NCI-H1930 (cell line): ENCODE measurements at places on chromosomes 13 and 19.

GRCh38 chr19:3033595-3034405 lies 4.7 kb upstream of the TLE2 start:
- DNase-seq = no peak

DNA sequence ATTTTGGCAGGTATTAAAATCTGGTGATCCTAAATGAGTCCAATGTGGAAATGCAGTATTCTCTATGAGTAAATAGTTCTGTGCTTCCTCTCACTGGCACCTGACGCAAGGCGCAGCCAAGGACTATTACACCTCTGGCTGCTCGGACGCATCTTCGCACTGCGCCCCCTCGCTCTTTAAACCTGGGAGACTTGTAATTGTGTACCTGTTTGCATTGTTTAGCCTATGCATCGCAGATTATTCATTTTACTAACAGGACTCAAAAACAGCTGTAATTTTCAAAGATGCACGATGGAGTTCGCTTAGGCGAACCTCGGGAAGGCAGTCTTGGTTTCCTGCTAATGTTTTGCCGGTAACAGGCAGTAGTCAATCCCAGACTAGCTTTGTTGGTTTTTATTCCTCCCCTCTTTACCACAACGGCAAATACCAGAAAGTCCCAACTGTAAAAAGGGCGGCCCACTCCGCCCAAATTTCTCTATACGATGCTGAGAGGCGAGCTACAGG lies 113.2 kb downstream of the KCNRG start:
- no peak for DNase-seq

DNA sequence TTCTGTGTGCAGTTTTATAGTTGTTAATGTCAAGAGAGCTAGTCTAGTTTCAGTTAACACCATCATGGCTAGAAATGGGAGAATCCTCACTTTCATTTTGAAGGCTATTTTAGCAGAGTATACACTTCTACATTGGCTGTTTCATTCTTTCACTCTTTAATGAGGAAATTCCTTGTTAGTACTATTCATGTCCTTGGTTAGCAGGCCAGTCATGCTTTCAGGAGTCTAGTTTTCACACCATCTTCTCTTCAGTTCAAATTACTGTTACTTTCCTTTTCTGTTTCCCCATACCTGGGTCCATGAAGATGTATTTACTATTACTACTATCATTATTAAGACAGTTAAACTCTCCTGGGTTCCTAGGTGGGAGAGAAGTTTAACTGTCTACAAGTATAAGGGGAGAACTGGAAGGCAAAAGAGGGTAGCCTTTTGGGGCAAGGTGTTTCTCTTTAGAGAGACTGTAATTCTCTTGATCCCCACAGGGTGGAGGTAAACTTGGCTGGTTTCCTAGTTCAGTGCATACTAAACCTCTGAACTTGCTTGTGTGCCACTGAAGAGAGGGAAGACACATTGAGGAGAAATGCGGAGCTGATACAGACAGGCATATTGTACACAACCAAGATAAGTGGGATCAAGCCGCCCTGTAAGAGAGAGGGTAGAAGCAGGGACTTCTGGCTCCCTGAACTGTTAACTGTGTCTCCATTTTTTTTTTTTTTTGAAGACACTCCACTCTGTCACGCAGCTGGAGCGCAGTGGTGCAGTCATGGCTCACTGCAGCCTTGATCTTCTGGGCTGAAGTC lies 41.3 kb upstream of the IGFL4 start:
- DNase-seq = peak; percentile 43

DNA sequence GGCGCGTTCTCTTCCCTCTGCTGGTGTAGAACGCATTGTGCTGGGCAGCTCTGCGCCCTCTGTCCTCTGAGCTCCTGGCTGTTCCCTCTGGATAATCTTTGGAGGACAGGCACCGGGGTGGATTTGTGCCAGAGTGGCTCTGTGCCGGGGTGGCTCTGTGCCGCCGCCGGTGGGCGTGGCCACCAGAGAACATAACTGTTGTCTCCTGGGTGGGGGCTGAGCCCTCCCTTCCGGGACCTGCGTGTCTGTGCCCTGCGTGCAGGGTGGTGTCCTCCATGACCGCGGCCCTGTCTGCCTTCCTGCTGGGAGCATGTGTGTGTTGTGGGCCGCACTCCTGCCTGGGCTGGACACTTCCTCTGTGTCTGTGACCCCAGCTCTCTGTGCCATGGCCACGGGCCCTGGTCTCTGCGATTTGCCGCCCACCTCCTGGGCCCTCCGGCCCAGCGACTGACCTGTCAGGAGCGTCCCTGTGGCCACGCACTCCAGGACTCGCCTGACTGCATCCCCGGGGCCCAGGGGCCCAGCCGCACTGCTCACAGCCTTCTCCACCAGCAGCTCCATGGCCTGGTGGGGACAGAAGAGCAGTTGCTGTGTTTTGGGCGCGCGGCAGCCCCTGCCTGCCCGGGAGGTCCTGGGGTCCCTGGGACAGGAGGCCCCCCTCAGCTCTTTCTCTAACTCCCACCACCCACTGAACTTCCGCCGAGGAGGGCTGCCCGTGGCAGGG lies 22.4 kb upstream of the MATK start:
- no peak for DNase-seq

GRCh38 chr13:82687884-82688283 lies 1194.4 kb downstream of the SLITRK1 start:
- DNase-seq = no peak
